Amygdala (tissue), 56 donors: ENCODE measurements at places on chromosomes 1 and 21.

- no peak for DNase-seq
Measured at GRCh38 chr1:10149231-10149630, 61.1 kb upstream of the KIF1B start.

GRCh38 chr1:226602186-226603021 is 53.8 kb downstream of the STUM start:
- DNase-seq = no peak

GRCh38 chr1:154973344-154974101 is 958 bp upstream of the CKS1B start:
- DNase-seq = no peak

- DNase-seq = no peak
Measured at GRCh38 chr21:37532868-37533780, 166.6 kb downstream of the DYRK1A start.

GRCh38 chr1:197041486-197042353 is 25.3 kb downstream of the F13B start:
- DNase-seq = no peak

DNA sequence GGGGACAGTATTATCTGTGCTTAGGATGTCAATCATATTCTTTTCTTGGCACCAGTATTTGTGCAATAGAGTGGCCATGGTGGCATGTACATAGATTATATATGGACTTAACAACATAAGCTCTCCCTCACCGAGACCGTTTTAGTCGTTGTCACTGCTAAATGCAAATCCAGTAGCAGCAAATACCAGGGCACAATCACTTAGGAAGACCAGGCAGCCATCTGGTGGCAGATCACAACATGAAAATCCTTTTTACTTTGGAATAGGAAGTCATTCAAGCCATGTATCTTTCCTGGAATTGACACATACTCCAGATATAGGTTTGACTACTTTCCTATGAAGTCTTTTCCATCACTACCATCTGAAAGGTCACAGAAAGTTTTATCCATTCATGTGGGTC is 53.2 kb upstream of the C1orf87 start:
- no peak for DNase-seq

DNA sequence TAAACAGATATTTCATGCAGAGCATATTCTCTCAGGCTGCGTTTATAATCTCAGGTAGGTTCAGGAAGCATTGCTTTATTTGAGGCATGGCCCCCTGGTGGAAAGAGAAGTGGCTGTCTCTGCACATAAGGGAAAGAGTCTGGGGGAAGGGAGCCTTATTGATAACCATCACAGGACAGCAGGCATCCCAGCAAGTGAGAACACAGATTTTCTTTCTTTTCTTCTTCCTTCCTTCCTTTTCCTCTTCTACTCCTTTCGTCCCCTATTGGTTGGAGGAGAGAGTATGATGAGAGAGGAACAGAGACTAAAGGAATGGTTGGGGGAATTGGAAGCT is 21.9 kb downstream of the TSNAX start:
- DNase-seq = no peak

DNA sequence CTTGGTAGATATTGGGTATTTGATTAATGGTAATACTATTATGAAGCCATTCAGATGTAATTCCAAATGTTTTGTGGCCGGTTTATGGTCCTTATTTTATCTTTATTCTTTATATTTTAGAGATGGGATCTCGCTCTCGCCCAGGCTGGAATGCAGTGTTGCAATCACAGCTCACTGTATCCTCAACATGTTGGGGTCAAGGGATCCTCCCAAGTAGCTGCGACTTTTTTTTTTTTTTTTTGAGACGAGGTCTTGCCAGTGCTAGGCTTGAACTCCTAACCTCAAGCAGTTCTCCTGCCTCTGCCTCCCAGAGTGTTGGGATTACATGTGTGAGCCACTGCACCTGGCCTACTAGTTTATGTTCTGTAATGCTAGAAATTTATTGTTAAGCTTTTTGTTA is 4.7 kb downstream of the DDI2 start:
- DNase-seq = no peak
